Activated T-helper 2 cell treated with anti-CD3 and anti-CD28 coated beads, Interferon-gamma antibody, Interleukin-2, Interleukin-4, amounts not matched to agents 10 μg/mL and 5 μg/mL and 100 μg/mL, durations not matched to agents 14 hours and 24 hours and 36 hours (primary cell): ENCODE measurements at places on chromosomes 1 and 21. TPM values are rescaled to one million over a fixed set of nuclear protein-coding genes. Genes with fewer than 3 reads are reported as not detected.
A peak's percentile ranks its signal among the peaks of the same experiment; 100 is the strongest.

- no peak for DNase-seq
- no peaks in the 10 kb centered on the region for H3K36me3 ChIP-seq
- peak overlapping the region; percentile 52 for H3K4me3 ChIP-seq
- peaks cover 73% of the 10 kb centered on the region for H3K27me3 ChIP-seq
- no peak overlapping the region for H3K27ac ChIP-seq
These were observed 784 bp upstream of the KCND3 start for GRCh38 chr1:111990026-111990877.

Gene CRP
- not detected in 2 replicates for total RNA-seq

- no peaks in the 10 kb centered on the region for H3K4me1 ChIP-seq
- no peak for DNase-seq
These were observed 458.0 kb upstream of the DEPDC1 start for GRCh38 chr1:68954841-68955240.

DNA sequence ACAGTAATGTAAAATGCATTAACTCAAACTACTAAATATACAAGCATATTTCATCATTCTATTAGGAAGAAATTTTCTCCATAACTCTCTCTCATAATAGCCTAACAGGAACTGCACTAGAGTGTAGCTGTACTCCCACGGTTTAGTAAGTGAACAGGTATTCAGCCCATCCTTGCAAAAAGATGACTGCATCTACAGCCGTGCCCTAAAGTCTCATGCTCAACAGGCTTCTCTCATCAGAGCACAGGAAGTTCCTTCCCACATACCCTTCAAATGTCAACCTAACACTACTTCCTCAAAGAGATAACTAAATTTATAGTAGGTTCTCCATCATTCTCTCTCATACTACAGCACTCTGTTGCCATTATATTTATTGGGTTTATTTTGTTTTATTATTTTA is 251.6 kb downstream of the AKT3 start:
- H3K4me3 ChIP-seq: no peak overlapping the region
- H3K27ac ChIP-seq: peak overlapping the region; percentile 50
- DNase-seq: no peak
- peaks cover 48% of the 10 kb centered on the region for H3K36me3 ChIP-seq
- H3K27me3 ChIP-seq: no peaks in the 10 kb centered on the region

Gene SPRR1B
- not detected in 2 replicates for total RNA-seq

- H3K4me3 ChIP-seq: no peak overlapping the region
- H3K27me3 ChIP-seq: peaks cover 14% of the 10 kb centered on the region
- H3K4me1 ChIP-seq: peaks cover 6% of the 10 kb centered on the region
- H3K27ac ChIP-seq: no peak overlapping the region
- H3K36me3 ChIP-seq: no peaks in the 10 kb centered on the region
- DNase-seq: no peak
These were observed 14.7 kb upstream of the IGFN1 start for GRCh38 chr1:201175820-201176500.

- no peak overlapping the region for H3K4me3 ChIP-seq
- no peak for DNase-seq
- no peak overlapping the region for H3K27ac ChIP-seq
- H3K36me3 ChIP-seq: no peaks in the 10 kb centered on the region
These were observed 112.1 kb upstream of the DPYD start for GRCh38 chr1:98032958-98033357.

DNA sequence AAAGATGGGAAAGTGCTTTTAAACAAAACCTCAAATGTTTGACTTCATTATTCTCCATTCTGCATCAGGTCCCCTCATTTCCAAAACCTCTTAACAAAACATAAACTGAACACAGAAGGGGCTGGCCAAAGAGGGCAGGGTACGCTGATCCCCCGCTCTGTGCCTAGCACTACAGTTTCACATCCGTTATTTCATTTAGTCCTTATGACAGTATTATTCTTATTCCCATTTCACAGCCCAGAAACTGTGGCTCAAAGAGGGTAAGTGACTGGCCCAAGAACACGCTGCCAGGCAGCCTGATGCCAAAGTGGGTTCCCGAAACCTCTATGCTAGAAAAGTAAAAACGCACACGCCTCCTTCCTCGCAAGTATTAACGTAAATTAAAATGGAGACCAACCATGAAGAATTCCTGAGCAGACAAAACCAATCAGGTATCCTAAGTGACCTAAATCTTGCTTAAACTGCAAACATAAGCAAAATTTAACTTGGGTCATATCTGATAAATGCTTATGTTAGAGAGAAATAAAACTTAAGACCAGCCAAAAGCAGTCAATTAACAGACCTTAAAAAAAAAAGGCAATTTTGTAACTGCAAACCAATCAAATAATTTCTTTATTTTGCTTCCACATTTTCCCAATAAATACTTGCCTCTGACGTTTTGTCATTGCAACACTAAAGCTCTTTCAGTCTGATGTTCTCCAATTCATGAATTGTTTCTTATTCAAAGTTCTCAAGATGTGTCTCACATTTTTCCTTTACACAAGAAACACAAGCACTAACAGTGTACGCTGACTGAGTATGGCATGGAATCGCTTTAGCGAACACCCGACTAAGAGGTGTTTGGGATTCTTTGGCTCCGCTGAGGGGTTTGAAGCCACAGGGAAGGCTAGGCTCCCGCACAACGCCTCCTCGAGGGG is 653 bp downstream of the CASP9 start:
- H3K4me3 ChIP-seq: peak overlapping the region; percentile 87
- no peaks in the 10 kb centered on the region for H3K27me3 ChIP-seq
- no peak for DNase-seq
- H3K4me1 ChIP-seq: peaks cover 44% of the 10 kb centered on the region
- peak overlapping the region; percentile 98 for H3K27ac ChIP-seq
- peaks cover 17% of the 10 kb centered on the region for H3K36me3 ChIP-seq

GRCh38 chr1:27643600-27644368 is 8.8 kb upstream of the FGR start:
- peaks cover 18% of the 10 kb centered on the region for H3K4me1 ChIP-seq
- H3K4me3 ChIP-seq: no peak overlapping the region
- H3K27me3 ChIP-seq: no peaks in the 10 kb centered on the region
- DNase-seq: peak; percentile 54

DNA sequence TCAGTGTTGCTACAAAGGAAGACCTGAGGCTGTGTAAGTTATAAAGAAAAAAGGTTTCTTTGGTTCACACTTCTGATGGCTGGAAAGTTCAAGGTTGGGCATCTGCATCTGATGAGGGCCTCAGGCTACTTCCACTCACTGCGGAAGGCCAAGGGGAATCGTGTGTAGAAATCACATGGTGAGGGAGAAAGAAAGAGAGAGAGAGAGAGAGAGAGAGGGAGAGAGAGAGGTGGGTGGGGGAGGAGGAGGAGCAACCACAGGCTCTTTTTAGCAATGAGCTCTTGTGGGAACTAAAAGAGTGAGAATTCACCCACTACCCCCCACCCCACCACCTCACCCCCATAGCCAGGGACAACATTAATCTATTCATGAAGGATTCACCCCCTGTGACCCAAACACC is 59.9 kb downstream of the CLSTN1 start:
- no peak overlapping the region for H3K27ac ChIP-seq
- H3K36me3 ChIP-seq: peaks cover 12% of the 10 kb centered on the region
- no peak for DNase-seq
- peaks cover 2% of the 10 kb centered on the region for H3K4me1 ChIP-seq

Gene OLIG2
- total RNA-seq: not detected in 2 replicates

Gene TEX38
- not detected in 2 replicates for total RNA-seq

- peaks cover 76% of the 10 kb centered on the region for H3K4me1 ChIP-seq
- peak overlapping the region; percentile 92 for H3K27ac ChIP-seq
These were observed 101.5 kb upstream of the RUNX3 start for GRCh38 chr1:25031601-25031965.

Gene FMN2
- not detected in 2 replicates for total RNA-seq

GRCh38 chr1:145702826-145703225 is 4.3 kb downstream of the PDZK1 start:
- H3K27ac ChIP-seq: no peak overlapping the region
- no peaks in the 10 kb centered on the region for H3K36me3 ChIP-seq
- no peaks in the 10 kb centered on the region for H3K4me1 ChIP-seq
- no peak overlapping the region for H3K4me3 ChIP-seq
- no peak for DNase-seq
- peaks cover 28% of the 10 kb centered on the region for H3K27me3 ChIP-seq

DNA sequence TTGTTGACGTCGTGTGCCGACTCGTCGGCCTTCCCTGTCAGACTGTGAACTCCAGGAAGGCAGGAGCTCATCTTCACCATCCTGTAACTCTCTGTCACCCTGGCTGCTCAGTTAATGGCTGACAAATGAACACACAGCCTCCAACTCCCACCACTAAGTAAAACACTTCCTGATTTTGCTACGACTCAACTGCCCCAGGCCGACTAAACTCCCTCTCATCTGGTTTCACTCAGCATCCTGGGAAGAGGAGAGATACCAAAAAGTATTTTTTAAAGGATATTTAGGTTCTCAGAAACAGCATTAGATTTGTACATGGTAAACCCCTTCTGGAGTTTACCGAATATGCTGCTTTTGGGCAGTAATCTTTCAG is 18.2 kb upstream of the LHX4 start:
- peaks cover 10% of the 10 kb centered on the region for H3K4me1 ChIP-seq
- H3K36me3 ChIP-seq: no peaks in the 10 kb centered on the region
- H3K27ac ChIP-seq: no peak overlapping the region
- peaks cover 18% of the 10 kb centered on the region for H3K27me3 ChIP-seq

- H3K4me3 ChIP-seq: no peak overlapping the region
- peaks cover 5% of the 10 kb centered on the region for H3K4me1 ChIP-seq
- peaks cover 78% of the 10 kb centered on the region for H3K36me3 ChIP-seq
- no peak for DNase-seq
These were observed 42.5 kb downstream of the CAPN2 start for GRCh38 chr1:223754681-223755431.

Gene UBXN10
- total RNA-seq: 0.32 and 0.39 TPM in 2 replicates

DNA sequence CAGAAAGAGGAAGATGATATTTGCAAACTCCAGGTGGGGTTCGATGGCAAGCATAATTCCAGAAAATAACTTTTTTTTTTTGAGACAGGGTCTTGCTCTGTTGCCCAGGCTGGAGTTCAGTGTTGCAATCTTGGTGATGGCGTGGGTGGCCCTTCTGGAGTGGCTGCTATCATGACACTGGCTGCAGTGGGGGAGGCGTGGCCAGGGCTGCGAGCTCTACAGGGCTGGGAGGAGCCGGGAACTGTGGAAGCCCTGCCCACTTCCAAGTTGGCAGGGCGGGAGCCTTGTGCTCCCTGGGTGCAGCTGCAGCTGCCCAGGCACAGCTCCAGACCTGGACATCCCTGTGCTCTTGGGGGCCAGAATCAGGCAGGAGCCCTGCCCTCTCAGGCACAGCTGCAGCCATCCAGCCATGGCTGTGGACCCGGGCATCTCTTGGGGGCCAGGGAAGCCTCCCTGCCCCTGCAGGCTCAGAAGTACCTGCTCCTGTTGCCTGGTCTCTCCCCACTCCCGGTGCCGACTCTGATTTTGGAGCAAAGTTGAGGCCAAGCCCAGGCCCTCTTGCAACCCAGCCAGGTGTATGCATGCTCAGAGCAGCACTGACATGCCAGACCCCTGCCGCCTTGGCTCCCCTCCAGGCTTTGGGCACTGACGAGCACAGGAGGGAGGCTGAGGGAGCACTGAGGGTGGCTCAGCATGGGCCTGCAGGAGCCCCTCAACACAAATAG is 7.2 kb upstream of the BCL10 start:
- H3K36me3 ChIP-seq: no peaks in the 10 kb centered on the region
- peaks cover 12% of the 10 kb centered on the region for H3K4me1 ChIP-seq
- H3K27ac ChIP-seq: no peak overlapping the region
- peaks cover 36% of the 10 kb centered on the region for H3K27me3 ChIP-seq
- no peak for DNase-seq
- H3K4me3 ChIP-seq: no peak overlapping the region

GRCh38 chr1:23483321-23484252 is at the start of gene ASAP3:
Gene ASAP3 (minus strand): TSS chr1:23484179. CDS start chr1:23484133, 46 bp downstream.
- peak within 1 kb of the TSS; percentile 88 for H3K4me3 ChIP-seq
- H3K36me3 ChIP-seq: no peaks in the 10 kb centered on the region
- DNase-seq: no peak
- peaks cover 16% of the 10 kb centered on the region for H3K4me1 ChIP-seq
- peak within 1 kb of the TSS; percentile 62 for H3K27ac ChIP-seq
